HepG2 (cell line): ENCODE measurements at places on chromosomes 5 and 9. TPM values are rescaled to one million over a fixed set of nuclear protein-coding genes. Genes with fewer than 3 reads are reported as not detected.

GRCh38 chr5:113447498-113448050 is 12.8 kb upstream of the TSSK1B start:
- DNase-seq: peak; percentile 23

DNA sequence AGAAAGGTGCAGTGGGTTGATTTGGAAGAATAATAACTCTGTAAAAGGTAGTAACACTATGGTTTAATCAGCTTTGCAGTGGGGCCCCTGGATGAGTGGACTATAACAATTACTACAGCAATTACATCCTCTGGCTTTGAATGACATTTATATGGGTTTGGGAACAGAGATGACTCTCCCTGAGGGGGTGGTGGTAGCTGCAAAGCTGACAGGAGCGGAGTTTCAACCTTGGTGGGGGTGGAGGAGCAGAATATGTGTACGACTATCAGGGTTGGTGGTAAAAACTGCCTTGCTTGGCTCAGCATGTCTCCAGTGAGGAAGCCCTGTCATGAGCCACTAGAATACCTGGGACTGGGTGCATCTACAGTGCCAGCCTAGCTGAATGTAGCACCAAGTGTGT is 28.3 kb upstream of the NR3C1 start:
- DNase-seq: no peak

DNA sequence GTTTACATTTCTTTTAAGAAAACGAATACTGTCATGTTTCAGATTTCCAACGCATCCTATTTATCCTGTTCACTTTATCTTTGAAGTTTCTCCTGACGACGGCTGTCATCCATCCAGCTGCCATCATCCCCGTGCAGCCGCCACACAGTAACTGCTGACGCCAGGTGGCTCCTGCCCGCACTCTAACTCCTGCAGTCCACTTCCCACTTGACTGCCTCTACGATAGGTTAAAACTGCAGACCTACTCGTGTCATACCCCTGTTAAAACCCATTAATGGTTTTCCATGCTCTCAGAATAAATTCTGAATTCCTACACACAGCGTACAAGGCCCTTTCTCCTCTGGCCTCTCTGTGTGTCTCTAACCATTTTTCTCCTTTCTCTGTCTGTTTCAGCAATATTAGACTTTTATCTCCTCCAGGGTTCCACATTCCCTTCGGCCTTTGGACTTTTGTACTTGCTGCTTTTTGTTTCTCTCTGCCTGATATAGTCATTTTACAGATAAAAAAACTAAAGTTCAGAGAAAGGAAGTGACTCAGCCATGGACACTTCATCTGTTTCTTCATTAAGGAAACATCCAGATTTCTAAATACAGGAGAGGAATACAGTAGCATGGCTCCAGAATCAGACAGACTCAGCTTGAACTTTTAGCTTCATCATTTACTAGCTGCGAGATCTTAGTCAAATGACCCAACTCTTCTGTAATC is 84.9 kb downstream of the ADAMTS12 start:
- peak; percentile 2 for DNase-seq

DNA sequence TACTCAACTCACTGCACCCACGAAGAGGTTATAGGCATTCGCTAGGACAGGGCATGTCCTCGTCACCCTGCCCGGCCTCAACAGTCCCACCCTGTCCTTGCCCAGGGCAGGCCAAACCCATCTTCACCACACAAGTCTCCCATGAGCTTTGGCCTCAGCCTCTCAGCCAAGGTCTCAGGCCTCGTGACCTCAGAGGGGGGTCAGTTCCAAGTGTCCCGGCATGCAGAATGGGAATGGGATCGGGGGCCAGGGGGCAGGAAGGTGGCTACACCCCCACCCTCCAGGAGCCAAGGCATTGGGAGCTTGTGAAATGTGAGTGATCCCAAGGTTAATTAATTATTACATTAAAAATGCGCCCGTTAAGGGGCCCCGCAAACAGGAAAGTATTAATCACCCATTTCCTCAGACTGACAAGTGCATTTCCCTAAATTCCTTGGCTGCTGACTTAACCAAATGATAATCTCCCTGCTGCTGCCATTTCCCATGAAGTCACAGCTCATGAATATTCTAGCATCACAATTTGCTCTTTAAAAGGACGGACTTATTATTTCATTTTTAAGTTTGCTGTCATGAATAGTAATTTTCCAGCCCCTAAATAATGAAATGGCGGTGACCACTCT is 8.0 kb upstream of the UBAC1 start:
- no peak for DNase-seq

DNA sequence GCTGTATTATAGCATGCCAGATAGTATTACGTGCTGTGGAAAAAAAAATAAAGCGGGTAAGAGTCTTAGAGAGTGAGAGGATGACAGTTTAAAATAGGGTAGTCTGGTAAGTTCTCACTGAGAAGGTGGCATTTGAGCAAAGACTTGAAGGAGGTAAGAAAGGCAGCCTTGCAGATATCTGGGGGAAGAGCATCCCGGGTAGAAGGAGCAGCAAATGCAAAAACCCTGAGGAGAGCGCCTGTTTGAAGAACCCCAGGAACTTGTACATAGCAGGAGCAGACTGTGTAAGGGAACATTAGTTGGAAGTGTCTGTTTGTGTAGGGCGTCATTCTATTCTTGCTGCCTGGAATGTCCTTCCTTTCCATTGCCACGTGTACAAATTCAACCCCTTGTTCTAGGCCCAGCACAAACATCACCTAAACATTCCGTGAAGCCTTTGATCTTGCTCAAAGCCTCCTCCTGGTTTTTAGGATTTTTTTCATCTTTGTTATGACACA is 2.6 kb downstream of the AP3S1 start:
- DNase-seq: peak; percentile 86

GRCh38 chr9:136868644-136869043 is 2.5 kb upstream of the EDF1 start:
- no peak for DNase-seq

GRCh38 chr5:72871366-72872024 is 55.0 kb downstream of the TNPO1 start:
- no peak for DNase-seq

- DNase-seq: no peak
Observed at GRCh38 chr9:81372628-81373191, 316.6 kb downstream of the TLE1 start.

DNA sequence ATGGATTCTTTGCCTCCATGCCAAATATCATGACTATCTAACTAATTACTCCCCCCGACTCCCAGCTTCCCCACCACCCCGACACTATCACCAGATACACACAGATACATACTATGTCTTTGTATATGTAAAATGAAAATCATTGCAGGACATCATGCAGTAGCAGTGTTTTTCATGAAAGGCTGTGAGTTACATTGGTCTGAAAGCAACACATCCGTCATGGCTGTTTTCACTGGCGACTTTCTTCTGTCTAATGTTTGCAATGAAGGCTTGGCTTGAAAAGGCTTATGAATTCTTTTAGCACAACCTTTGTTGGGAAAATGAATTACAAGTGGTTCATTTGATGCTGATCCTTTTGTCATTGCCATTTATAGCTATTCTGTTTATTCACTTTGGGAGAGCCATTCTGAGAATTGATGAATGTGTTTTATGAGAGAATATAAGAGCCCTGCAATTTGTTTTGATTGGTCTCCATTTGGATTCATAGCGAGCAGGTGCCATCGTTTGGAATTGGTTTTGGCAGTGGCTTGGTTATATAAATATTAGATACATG is 103.4 kb downstream of the PIP5K1B start:
- no peak for DNase-seq

- no peak for DNase-seq
Observed at GRCh38 chr5:180787711-180788431, 14.7 kb downstream of the MGAT1 start.

DNA sequence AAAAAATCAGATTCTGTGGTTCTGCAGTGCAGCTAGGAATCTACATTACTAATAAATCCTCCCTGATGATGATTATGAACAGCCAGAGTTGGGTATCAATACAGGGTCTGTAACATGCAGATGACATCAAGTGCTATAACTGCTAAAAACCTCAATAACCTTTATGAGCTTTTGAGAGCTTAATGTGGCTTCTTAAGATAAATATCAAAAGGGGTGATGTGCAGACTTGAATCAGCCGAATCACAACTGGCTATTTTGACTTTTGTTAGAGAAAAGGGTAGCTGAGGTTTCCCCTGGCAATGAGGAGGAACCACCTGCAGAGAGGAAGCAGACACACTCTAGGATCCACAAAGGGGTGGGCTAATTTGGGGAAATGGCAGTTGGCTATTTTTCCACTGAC is 30.2 kb downstream of the CAPSL start:
- DNase-seq: no peak

DNA sequence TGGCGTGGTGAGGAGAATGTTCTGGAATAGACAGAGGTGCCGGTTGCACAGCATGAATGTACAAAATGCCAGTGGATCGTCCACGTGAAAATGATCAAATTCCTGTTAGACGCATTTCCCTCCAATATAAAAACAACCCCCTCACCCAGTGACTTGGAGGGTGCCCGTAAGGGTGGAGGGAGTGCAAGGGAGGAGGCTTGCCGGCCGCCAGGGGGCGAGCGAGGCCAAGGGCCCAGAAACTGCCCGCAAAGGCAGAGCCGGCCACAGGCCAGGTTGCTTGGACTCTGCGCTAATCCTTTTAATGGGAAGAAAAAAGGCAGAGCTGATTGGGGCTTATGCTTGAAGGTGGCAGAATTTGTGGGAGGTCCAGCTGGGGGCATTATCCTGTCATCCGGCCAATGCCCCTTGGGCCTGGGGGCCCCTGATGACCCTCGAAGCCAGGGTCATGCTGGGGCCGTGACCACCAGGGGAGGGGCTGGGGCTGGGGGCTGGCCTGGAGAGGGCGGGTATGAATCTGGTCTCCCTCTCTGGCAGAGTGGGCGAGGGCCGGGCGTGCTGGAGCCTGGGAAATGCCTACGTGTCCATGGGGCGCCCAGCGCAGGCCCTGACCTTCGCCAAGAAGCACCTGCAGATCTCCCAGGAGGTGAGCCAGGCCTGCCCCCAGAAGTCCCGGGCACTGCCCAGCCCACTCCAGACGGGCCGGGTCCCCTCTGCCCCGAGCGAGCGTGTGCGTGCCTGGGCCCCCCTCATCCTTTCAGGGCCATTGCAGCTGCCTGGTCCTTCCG is 12.0 kb downstream of the GPSM1 start:
- peak; percentile 62 for DNase-seq

DNA sequence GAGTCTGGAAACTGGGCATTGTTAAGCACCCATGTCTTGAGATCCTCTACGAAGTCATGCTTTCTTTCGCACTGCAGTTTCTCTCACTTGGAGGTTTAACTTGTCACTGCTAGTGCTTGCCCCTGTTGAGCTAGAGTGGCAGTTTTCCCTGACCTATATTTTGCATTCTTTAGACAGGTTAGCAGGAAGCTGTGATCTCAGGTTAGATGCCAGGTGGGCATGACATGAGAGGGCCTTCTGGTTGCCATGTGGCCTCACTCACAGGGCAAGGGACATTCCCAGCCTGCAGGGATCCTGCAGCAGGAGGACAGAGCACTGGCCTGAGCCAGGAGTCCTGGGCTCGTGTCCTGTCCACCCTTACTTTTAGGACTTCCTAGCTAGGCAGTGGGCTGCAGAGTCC is 28.6 kb downstream of the SLC36A1 start:
- DNase-seq: no peak

DNA sequence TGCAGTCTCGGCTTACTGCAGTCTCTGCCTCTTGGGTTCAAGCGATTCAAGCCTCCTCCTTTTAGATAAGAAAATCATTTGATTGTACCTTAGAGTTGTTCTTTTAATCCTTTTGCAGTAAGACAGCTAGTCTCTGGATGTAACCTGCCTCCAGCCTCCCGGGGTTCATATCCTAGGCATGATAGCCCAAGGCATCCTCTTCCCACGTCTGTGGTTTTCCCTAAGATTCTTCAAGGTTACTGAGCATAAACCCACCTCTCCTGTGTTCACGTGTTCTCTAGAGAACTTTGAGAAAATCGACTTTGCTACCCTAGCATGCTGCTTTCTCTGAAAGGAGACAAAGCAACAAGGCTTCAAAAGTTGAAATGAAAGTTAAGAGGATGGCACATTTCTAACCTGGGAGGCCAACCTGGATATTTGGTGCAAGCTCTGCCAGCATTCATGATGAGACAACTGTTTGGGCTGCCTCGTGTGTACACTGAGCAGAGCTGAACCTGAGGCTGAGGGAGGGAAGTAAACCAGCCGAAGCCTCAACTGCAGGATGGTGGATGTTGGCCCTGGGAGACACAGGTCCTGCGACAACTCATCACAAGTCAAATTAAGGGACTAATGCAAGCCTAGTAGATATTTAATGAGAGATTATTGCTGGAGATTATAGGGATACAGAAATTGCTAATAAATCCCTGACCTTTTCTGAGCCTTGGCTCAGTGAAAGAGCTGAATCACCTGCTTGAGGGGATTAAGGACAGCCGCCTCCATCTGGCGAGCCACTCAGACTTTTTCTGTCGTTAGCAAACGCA is 261.8 kb downstream of the ARHGAP26 start:
- DNase-seq: no peak

DNA sequence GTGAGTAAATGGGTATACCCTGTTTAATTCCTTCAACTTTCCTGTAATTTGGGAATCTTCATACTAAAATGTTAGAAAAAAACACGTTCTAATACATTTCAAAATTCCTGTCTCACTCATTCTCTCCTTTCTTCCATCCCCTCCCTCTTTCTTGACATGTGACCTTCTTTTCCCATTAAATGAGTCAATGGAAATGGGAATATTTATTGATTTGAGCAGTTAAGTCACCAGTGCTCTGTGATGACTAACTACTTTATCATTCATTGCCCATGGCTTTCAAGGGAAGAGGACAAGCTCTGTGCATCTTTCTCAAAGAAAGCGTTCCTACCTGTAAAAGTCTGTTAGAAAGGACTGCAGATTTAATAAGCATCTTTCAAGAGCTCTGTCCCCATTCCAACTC is 144.4 kb upstream of the MAP3K1 start:
- DNase-seq: no peak

DNA sequence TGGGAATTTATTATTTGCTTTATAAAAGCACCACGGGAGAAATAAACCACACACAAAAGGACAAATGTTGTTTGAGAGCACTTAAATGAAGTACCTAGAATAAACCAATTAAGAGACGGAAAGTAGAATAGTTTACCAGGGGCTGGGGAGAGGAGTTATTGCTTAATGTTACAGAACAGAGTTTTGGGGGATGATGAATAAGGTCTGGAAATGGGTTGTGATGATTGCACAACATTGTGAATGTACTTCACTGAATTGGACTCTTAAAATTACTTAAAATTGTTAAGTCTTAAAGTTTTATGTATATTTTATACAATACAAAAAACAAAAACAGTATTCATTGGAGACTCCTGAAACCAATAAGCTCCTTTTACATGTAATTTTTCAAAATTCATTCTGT is 1.5 kb downstream of the ZBTB43 start:
- no peak for DNase-seq

GRCh38 chr5:9283473-9283872 is 262.4 kb downstream of the SEMA5A start:
- DNase-seq: no peak

TMEM141 gene
- 81.0 and 84.7 TPM in 2 replicates for total RNA-seq

TYRP1 gene
- total RNA-seq: 0.28 TPM in 1 of 2 replicates, not detected in the other

WDR41 gene
- total RNA-seq: 39.3 and 52.8 TPM in 2 replicates

DCTN3 gene
- 27.4 and 30.8 TPM in 2 replicates for total RNA-seq

SET gene
- total RNA-seq: 611 and 724 TPM in 2 replicates

KLF4 gene
- 0.20 TPM in 1 of 2 replicates, not detected in the other for total RNA-seq

NUTM2G gene
- not detected in 2 replicates for total RNA-seq
